Hypothalamus (tissue), 51 donors: ENCODE measurements at places on chromosomes 13 and 19.

DNA sequence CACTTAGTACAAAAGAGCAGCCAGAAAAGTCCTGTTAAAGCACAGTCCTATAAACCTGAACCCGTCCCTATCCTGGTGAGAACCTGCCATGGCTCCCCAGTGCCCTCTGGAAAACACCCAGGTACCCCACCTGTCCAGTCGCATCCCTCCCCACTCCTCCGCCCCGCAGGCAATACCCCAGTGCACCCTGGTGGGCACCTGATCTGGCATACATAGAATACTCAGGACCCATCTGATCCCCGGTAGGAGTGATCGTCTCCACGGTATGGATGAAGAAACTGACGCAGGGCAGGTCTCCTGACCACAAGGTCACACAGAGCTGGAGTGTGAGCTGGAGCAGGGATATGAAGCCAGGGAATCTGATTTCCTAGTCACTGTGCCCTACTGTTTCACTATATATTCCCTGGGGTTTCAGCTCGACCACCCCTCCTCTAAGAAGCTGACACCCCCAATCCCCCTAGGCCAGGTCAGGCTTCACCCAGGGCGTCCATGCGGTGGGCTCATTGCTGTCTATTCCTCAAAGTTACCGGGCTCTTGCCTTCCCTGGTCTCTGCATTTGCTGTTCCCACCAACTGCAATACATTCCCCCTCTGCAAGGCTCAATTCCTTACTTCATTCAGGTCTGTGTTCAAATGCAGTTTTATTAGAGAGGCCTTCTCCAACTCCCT is 12.6 kb downstream of the FBXO46 start:
- DNase-seq, result no peak

DNA sequence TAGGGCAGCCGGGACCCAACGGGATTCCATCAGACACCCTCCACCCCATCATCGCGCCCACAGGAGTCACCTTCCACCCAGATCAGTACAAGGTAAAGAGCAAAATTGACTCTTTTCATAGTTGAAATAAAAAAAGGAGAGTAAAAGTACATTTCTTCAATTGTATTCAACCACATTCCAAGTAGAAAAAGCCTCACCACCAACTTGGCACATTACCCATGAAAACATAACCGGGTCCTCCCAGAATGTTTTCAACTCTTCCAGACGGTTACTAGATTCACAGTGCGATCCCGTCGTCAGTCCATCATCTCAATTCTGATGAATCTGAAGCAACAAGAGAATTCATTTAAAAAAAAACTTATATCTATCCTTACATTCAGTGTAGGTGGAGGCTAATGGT is 125.2 kb downstream of the RAB20 start:
- no peak for DNase-seq

DNA sequence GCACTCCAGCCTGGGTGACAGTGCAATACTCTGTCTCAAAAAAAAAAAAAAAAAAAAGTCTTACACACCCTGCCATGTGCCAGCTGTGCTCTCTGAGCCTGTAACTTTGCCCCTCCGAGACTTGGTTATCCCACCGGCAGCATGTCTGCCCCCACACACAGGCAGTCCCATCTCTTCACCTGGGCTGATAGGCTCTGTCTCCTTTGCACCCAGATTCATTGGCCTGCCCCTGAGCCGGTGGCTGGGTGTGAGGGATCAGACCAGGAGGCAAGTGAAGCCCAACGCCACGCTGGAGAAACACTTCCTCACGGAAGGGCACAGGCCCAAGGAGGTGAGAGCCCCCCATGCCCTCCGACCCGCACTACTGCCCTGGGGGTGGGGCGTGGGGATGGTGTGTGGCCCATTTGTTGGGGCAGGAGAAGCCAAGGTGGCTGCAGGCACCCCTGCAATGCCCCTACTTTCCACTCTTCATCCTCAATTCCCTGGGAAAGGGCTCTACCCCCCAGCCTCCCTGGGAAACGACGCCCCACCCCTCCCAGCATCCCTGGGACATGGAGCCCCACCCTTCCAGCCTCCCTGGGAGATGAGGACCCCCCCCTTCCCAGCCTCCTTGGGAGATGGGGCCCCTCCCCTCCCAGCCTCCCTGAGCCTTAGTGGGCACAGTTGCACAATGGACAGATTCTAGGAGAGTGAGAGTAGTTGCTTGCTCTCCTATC is 45.3 kb downstream of the CERS4 start:
- DNase-seq, result no peak

DNA sequence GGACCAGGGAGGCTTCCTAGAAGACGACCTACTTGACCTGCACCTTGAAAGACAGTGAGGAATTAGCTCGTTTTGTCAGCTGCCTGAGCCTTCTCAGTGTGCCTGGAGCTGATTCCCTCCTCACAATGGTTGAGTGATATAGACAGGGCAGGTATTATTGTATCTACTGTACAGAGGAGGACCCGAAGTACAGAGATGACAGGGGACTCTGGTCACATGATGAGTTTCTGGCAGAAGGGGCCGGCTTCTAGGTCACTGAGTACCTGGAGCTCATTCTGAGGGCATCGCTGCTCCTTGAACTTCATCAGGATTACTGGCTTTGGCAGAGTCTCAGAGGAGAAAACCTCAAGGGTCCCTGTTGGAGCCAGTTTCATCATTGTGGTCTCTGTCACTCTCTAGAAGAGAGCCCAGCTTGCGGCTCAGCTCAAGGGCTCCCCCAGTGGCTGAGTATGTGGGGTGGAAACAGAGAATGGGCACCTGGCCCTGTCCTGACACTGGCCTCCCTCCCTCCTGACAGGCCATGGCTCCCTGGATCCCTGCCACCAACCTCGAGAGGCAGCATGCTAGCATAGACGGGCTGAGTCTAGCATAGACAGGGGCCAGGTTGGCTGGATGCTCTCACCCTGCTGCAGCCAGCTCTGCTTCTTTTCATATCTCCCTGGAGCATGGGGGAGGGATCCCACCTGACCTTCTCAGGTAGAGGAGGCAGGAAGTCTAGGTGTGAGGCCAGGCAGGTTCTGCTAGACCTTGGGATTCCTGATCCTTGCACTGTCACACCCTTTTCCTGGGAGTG is 38.7 kb downstream of the NFIX start:
- no peak for DNase-seq

GRCh38 chr19:56312787-56313657 is 1.6 kb downstream of the ZSCAN5A start:
- DNase-seq, result no peak

DNA sequence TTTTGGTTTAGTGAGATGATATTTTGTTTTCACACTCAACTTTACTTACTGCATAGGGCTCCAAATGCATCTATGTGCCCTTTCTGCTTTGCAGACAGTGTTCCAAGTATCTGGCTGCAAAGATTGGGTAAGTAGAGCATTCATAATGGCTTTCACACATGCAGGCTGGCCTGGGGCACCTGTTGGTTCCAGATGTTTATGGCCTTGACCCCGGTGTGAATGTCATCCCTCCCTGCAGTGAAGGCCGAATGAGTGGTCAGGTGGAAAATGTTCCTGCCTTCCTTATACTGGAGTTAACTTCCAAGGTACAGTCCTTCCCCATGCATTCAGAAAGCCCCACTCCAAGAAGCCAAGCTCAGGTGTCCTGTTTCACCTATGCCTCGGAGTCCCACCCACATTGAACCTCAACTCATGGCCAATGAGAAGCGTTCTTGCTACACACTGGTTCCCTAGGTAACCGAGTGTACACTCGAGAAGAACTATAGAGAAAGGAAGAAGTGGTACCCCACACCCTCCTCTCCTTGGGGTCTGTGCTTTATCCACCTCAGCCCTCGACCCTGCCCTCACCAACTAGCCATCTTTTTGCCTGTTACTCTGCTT is 23.0 kb upstream of the ZNF536 start:
- no peak for DNase-seq

- no peak for DNase-seq
Observed at GRCh38 chr13:25874907-25875306, 176.9 kb downstream of the SHISA2 start.

DNA sequence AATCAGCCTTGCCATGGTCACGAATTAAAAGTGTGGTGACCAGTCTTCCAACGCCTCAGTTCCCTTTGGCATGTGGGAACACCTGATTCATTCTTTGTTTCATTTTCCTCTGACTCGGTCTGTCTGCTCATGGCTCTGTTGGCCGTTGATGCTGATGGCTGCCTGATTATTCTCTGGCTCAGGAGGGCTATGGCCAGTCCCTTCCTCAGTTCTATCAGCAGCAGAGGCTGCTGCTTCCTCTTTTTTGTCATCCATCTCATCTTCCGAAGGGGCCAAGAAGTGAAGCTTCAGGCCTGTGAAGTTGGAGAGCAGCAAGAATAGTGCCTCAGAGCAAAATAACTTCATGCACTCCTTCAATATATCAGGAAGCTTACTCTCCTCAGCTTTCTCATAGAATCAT is 9.5 kb upstream of the MLNR start:
- DNase-seq, result no peak

- no peak for DNase-seq
Observed at GRCh38 chr13:78657699-78658629, 991 bp downstream of the OBI1 start.

- no peak for DNase-seq
Observed at GRCh38 chr13:113967206-113967720, 6.6 kb downstream of the C13orf46 start.

- no peak for DNase-seq
Observed at GRCh38 chr19:5809469-5809868, 4.6 kb downstream of the NRTN start.

- peak; percentile 50 for DNase-seq
Observed at GRCh38 chr19:38224014-38224862, at the start of gene DPF1. Gene DPF1 (minus strand): TSS chr19:38224222. CDS start chr19:38224142, 80 bp downstream.

GRCh38 chr13:102651392-102651791 is 43.5 kb downstream of the METTL21C start:
- no peak for DNase-seq

- DNase-seq, result no peak
Observed at GRCh38 chr13:85074543-85075313, 724.5 kb downstream of the SLITRK6 start.

GRCh38 chr13:29487466-29488454 is 107.7 kb downstream of the SLC7A1 start:
- no peak for DNase-seq

GRCh38 chr19:5281588-5281987 is 59.0 kb downstream of the PTPRS start:
- DNase-seq, result no peak

DNA sequence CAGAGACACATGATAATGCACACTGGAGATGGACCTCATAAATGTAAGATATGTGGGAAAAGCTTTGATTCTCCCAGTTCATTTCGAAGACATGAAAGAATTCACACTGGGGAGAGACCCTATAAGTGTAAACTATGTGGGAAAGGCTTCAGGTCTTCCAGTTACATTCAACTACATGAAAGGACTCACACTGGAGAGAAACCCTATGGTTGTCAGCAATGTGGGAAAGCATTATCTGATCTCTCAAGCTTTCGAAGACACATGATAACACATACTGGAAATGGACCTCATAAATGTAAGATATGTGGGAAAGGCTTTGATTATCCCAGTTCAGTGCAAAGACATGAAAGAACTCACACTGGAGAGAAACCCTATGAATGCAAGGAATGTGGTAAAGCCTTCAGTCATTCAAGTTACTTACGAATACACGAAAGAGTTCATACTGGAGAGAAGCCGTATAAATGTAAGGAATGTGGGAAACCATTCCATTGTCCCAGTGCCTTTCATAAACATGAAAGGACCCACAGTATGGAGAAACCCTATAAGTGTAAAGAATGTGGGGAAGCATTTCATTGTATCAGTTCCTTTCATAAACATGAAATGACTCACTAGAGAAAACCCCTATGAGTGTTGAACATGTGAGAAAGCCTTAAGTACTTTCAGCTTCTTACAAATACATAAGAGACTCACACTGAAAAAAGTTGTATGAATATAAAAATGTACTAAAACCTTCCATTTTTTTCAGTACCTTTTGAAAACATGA is 14.7 kb downstream of the ZNF441 start:
- no peak for DNase-seq

DNA sequence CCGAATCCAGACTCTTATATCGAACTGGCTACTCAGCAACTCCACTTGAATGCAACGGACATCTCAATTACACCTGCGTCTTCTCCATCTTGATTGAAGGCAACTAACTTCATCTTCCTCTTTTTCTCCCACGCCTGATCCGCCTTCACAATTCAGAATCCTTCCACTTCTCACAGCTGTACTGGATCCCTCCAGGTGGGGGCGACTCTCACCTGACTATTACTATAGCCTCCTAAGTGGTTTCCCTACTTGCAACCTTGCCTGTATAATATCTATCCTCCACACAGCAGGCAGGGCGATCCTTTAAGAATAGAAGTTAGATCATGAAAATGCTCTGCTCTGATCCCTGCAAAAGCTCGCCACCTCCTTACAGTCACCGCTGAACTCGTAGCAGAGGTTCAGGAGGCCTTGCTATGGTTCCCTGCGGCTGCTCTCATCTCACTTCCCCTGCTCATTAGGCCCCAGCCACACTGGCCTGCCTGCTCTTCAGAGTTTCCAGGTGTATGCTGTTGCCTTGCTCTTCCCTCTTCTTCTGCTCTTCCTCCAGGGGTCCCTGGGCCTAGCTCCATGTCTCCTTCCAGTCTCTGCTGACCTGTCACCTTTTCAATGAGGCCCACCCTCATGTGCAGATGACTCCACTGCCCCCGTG is 31.9 kb downstream of the RFXAP start:
- no peak for DNase-seq

GRCh38 chr19:5271145-5271544 is 69.5 kb downstream of the PTPRS start:
- no peak for DNase-seq

DNA sequence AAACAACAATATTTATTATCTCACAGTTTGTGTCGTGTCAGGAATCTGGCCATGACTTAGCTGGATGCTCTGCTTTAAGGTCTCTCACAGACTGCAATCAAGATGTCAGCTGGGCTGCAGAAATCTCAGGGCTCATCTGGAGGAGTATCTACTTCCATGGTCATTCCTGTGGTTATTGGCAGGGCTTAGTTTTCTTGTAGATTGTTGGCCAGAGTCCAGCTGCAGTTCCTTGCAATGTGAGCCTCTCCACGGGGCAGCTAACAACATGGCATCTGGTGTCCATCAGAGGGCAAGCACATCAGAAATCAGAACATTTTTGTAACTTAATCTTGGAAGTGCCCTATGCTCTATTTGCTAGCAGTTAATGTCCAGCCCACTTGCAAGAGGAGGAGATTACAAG is 45.7 kb upstream of the TDRD3 start:
- DNase-seq, result no peak

DNA sequence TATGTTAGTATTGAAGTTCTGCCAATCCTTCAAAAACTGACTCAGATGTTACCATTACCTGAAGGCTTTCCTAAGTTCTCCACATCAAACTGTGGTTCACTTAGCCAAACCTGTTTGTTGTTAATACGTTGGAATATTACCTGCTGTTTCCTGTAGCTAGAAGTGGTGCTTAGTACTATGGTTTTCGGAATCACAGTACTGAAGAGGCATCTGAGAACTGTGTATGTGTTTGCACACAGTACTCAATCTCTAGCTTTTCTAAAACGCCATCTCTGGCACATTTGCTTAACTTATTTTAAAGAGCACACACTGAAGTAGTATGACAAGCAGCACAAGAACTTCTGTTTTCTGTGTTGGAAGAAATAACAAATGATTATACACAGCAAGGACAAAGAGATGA is 248.2 kb downstream of the SHISA2 start:
- DNase-seq, result no peak
